ENCODE measurements at places on chromosomes 12 and 14.
A peak's percentile ranks its signal among the peaks of the same experiment; 100 is the strongest.

GRCh38 chr12:53862206-53862605 is 76.4 kb upstream of the HOXC13 start:
- no peak for DNase-seq

DNA sequence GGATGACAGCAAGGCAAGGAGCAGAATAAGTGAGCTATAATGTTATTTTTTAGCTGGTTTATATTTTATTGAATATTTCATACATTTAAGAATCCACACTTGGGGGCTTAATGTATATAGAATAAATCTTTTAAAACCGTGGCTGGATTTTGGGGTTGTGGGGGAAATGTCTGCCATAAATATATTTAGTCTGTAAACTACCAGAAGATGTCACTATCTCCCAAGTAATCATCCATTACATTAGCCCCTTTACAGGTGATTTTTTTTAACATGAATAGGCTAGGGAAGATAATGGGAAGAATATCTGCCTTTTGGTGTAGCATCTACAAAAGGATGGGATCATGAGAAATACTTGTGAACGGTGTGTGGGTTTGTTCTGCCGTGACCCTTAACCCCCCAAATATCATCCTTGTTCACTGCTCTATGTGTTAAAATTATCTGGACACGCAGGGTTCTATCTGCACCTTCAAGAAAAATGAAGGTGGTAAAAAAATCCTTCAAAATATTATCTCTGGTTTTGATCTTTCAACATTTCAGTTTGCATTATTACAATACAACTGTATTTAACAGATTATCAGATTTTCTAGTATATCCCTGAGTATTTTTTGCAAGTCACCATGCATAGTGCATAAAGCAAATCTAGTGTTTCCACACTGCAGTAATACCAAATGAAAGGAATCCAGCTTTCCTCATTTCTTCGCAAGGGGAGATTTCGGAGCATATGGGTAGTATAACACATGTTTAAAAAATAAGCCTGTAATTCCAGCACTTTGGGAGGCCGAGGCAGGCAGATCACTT is 8.0 kb upstream of the SLC17A8 start:
- no peak for DNase-seq

DNA sequence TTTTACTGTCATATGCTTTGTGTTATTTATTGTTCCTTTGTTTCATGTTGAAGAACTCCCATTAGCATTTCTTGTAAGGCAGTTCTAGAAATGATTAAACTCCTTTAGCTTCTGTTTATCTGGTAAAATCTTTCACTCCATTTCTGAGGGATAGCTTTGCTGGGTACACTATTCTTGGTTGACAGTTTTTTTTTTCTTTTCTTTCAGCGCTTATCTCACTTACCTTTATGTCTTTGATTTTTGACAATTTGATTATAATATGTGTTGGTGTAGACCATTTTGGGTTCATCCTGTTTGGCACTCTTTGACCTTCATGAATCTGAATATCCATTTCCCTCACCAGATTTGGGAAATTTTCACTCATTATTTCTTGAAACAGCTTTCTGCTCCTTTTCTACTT is 16.2 kb downstream of the FBXO33 start:
- DNase-seq, result no peak

DNA sequence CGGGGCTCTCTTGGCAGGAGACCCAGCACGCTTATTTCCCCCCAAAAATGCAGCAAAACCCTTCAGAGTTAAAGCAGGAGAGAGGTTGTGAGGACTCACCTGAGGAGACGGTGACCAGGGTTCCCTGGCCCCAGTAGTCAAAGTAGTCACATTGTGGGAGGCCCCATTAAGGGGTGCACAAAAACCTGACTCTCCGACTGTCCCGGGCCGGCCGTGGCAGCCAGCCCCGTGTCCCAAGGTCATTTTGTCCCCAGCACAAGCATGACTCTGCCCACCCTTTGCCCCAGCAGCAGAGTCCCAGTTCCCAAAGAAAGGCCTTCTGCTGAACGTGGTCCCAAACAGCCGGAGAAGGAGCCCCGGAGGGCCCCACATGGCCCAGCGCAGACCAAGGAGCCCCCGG is 337.7 kb downstream of the TMEM121 start:
- no peak for DNase-seq

DNA sequence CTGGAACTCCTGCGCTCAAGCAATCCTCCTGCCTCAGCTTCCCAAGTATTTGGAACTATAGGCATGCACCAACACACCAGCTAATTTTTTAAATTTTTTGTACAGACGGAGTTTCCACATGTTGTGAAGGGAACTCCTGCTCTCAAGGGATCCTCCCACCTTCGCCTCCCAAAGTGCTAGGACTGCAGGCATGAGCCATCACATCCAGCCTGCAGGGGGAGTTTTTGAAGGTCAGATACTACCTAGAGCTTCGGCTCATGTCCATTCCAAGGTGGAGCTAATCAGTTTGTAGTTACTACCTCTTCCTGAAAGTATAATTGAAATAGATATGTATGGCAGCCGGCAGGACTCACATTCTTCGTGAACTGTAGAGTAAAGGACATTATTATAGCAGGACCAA is 3.7 kb upstream of the TAS2R19 start:
- DNase-seq, result no peak

DNA sequence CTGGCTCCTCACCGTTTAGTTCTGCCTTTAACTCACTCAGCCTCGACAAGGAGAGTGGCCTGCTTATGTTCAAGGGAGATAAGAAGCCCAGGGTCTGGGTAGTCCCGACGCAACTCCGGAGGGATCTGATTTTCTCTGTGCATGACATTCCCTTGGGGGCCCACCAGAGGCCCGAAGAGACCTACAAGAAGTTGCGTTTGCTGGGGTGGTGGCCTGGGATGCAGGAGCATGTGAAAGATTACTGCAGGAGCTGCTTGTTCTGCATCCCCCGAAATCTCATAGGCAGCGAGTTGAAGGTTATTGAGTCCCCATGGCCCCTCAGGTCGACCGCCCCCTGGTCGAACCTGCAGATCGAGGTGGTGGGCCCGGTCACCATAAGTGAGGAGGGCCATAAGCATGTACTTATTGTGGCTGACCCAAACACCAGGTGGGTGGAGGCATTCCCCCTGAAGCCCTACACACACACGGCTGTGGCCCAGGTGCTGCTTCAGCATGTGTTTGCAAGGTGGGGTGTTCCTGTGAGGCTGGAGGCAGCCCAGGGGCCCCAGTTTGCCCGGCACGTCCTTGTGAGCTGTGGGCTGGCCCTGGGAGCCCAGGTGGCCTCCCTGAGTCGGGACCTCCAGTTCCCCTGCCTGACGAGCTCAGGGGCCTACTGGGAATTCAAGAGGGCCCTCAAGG is 13.1 kb downstream of the CBLN3 start:
- DNase-seq, result no peak

DNA sequence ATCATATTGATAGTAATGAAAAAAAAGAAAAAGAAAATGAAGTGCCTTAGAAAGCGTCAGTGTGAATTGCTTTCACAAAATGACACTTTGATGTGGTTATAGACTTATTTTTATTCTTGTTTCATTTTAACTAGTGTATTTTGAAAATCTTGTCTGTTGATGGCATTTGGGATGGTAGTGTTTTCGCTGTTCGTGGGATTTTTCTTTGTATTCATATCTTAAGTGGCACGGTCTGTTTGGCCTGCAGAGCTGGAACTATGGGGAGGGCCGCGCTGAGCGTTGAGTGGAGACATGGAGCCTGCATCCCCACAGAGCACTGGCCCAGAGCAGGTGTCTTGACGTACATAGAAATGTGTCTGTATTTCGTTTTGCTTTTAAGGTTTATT is 61.6 kb downstream of the WDR20 start:
- DNase-seq, result peak; percentile 36

DNA sequence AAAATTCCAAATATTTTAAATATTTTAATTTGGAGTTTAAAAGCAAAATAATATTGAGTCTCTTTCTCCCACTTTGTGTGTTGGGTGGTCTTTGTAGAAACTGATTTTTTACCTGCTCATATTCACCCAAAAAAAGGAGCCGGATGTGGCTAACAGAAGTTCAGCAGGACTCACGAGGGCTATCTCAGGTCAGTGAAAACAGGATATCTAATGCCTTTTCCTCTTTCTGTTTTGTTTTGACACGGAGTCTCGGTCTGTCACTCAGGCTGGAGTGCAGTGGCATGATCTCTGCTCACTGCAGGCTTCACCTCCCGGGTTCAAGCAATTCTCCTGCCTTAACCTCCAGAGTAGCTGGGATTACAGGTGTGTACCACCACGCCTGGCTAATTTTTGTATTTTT is 30.8 kb downstream of the COA8 start:
- no peak for DNase-seq

GRCh38 chr14:29906256-29906870 is 21.3 kb downstream of the PRKD1 start:
- no peak for DNase-seq

DNA sequence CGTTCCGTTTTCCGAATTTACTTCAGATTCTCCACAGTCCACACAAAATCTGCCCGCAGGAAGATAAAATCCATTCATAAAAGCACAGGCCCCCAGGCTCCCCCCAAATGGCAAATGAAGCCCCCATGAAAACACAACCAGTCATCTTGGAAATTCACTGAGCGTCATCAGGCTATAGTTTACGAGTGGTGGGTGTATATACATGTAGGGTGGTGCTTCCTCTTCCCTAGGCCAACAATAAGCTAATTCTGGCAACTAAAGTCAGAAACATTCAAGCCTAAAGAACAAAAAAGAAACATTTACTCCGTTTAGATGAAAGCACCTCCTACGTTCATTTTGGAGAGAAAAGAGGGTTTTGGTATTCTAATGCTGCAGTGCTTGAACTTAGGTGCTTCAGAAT is 5.8 kb downstream of the GPR68 start:
- DNase-seq, result no peak

GRCh38 chr12:99370421-99371138 is 277.0 kb upstream of the GARIN6 start:
- DNase-seq, result no peak

GRCh38 chr12:114291389-114292060 is 114.4 kb downstream of the TBX5 start:
- DNase-seq, result no peak

DNA sequence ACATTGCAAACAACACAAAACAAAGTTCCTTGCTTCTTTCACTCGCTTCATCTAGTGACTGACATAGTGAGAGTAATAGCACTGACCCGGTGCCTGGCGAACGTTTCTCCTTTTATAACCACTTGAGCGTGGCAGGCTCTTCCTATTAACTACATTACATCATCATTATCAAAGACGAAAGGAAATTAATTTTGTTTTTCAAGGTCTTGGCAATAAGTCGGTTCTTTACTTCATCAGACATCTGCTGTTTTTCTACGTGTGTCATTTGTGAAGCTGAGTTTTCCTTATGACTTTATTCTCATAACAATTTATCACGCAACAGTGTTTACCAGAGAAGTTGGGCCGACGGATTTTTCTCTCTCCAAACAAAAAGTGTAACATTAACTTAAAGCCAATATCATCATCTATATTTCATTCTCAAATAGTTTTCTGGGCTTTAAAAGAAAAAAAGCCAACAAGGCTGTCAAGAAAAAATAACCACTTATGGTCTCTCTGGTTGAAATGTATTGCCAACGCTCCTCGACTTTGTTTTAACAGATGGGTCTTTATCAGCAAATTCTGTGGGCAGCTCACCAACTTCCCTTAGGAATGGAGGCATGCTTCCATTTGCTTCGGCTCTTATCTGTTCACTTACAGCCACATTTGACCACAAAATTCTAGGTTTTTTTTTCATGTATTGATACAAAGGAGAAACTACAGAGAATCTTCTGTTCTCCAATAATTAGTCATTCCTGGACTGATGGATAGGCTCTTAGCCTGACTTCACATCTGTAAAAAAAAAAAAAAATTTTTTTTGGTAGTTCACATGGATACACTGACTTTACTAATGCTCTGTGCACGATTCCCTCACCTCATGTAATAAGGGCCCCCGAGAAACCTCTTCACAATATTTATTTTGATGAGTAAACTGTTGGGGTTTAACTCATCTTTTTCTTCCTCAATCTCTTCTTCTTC is 97.1 kb upstream of the CDKN3 start:
- no peak for DNase-seq

GRCh38 chr12:29389295-29389919 is 8.4 kb upstream of the ERGIC2 start:
- no peak for DNase-seq

- no peak for DNase-seq
These were observed 1.1 kb downstream of the NOC4L start for GRCh38 chr12:132145334-132145733.

GRCh38 chr12:27505109-27505508 is 18.9 kb upstream of the PPFIBP1 start:
- no peak for DNase-seq

GRCh38 chr12:23236811-23237210 is 611.8 kb downstream of the ETNK1 start:
- DNase-seq, result no peak

- DNase-seq, result no peak
These were observed 270.8 kb downstream of the FOXG1 start for GRCh38 chr14:29037411-29037810.

- no peak for DNase-seq
These were observed 12.3 kb upstream of the SLC35E3 start for GRCh38 chr12:68733661-68734071.

DNA sequence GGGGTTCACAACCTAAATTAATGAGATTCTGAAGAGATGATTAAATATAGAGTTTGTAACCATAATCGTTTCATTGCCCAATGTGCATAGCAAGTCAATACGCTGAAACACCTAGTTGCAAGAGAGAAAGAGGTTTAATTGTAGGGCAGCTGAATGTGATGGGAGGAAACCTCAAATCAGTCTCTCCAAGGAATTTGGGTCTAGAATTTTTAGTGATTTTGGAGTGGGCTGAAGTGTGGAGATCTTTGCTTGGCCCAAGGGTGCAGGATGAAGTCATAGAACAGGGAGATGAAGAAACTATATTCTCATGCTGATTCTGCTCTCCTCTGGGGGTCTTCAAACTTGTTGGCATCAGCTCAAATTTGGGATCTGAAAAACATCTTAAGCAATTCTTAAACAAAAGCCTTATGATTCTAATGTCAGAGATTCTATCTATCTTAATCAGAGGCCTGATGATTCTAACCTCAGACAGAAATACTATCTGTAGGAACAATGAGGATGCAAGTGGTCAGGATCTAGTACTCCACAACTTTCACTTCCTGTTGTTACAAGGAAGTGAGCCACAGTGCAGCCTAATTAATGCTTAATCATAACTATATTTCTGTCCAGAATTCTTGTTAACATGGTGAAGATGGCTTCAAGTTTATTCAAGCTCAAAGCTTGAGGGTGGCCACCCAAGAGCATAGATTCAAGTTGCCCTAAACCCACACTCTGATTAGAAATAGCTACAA is 80.2 kb upstream of the FUT8 start:
- DNase-seq, result no peak

DNA sequence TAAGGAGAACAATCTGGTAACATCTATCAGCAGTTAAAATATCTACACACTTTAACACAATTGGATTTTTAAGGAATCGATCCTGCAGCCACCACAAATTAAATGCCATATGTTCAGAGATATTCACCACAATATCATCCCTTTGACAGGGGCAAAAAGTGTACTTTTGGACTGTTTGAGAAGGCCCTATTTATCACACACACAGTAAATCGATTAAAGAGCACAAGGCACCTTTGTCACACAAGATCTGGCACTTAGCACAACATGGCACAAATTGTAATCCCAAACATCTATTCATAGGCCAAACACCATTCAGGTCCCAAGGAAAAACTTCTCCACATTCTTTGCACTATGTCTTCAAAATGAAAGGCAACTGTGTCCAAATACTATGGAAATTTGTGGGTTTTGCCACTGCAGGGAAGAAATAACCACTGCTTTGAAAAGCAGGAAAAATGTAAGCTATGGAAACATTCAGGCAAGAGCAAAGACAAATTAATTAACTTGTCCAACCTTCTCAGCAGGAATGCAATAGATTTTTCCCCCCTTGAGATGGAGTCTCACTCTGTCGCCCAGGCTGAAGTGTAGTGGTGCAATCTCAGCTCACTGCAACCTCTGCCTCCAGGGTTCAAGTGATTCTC is 282.5 kb upstream of the TMPO start:
- DNase-seq, result no peak

GRCh38 chr12:120474616-120474960 is 5.0 kb upstream of the SRSF9 start:
- no peak for DNase-seq

Data from stimulated activated naive CD8-positive, alpha-beta T cell treated with anti-CD3 and anti-CD28 coated beads, Interleukin-15, Interleukin-2, amounts not matched to agents 100 U/mL and 50 U/mL, for 24 hours (primary cell).